ENCODE measurements at places on chromosomes 2 and 18.

GRCh38 chr2:167712275-167712674, 535.1 kb downstream of the STK39 start:
- no peak for DNase-seq

- DNase-seq, result no peak
Observed at GRCh38 chr18:8332286-8332685, 277.0 kb upstream of the RAB12 start.

DNA sequence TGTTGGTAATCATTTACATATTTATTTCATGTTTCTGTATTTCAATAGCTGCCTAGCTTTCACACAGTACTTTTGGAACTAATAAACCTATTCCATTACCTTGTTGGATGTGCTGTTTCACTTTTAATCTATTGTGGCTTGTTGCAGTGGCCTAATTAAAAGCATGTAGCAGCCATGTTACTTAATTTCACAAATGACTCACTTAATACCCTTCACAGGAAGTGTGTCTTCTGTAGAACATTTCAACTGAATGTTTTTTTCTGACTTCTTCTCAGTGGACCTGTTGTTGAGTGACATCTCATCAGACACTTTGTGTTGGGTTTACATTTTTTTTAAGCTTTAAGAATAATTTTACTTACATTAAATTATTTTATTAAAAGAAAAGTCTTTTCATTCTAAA, 260.5 kb upstream of the THUMPD2 start:
- no peak for DNase-seq

GRCh38 chr2:171160119-171160955, at the start of gene TLK1:
TSS of gene TLK1 (minus strand) at chr2:171160893. CDS start at chr2:171160428, 465 bp downstream.
- peak; percentile 55 for DNase-seq

- no peak for DNase-seq
Observed at GRCh38 chr18:424668-425067, 75.8 kb downstream of the COLEC12 start.

GRCh38 chr2:100919316-100919715, 82.8 kb upstream of the RPL31 start:
- DNase-seq, result no peak

GRCh38 chr2:118089139-118089800, 999 bp downstream of the INSIG2 start:
- DNase-seq, result no peak

GRCh38 chr18:63788447-63789096, 13.4 kb downstream of the SERPINB7 start:
- DNase-seq, result peak; percentile 19

DNA sequence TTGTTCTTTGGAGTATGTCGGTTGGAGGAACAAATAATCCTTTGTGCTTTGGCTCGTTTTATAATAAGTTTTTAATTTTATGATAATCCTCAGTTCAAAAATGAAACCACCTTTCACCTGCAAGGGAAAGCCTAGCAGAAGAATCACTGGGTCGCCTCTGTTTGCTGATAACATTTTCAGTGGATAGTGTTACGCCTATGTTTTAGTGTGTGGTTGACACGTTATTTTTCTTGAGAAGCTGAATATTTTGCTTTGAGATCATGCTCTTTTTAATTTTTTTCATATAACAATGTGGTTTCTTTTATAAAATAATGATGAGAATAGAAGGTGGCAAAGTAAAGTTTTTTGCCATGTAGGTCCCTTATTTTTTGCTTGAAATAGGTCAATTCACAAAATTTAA, 172.7 kb upstream of the ZEB2 start:
- DNase-seq, result no peak

GRCh38 chr2:172172513-172173173, 69.9 kb upstream of the DLX2 start:
- peak; percentile 40 for DNase-seq

GRCh38 chr2:41791523-41791922, 256.3 kb upstream of the PKDCC start:
- no peak for DNase-seq

DNA sequence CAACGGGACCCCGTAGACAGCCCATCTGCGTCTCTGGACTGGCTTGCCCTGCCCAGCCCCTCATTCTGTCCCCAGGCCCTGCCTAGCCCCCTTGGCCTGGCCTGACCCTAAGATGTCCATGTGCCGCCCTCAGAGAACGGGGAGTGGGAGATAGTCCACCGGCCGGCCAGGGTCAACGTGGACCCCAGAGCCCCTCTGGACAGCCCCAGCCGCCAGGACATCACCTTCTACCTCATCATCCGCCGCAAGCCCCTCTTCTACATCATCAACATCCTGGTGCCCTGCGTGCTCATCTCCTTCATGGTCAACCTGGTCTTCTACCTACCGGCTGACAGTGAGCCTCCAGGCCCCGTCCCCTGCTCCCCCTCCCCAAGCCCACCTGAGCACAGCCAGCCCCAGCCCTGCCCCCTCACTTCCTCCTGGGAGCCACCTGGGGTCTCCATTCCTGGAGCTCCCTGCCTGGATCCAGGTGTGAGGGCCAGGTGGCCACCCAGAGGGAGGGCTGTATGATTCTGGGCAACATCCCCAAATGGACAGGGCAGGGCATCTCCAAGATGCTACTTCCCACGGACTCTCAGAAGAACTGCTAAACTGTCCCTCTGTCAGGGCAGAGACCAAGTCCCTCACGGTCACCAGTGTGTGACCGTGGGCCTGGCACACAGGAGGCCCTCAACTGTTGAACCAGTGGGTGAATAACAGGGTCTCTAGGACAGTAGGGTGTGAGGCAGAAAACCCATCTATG, 4.0 kb downstream of the CHRND start:
- DNase-seq, result no peak

DNA sequence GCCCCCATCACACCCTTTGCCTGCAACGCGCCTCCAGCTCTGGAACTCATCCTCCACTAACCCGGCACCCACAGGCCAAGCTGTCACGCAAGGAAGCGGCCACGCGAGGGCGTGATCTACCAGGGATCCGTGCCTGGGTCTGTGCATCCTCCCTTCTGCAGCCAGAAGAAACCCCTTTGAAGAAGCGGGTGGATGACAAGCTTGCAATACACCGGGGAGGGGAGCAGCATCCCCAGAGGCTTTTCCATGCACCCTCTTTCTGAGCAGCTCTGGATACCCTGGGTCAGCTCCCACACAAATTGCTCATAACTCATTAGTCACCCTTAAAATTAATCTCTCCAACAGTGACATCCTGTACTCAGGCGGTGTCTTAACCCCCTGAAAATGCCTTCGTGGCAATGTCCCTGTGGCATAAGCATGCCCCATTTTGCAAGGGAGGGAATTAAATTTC, 47.6 kb downstream of the PDCL3 start:
- peak; percentile 55 for DNase-seq
